ENCODE measurements at places on chromosomes 13 and 19. TPM values are rescaled to one million over a fixed set of nuclear protein-coding genes. Genes with fewer than 3 reads are reported as not detected.

GRCh38 chr19:48152551-48152950 lies 17.6 kb downstream of the LIG1 start:
- DNase-seq, result no peak

DNA sequence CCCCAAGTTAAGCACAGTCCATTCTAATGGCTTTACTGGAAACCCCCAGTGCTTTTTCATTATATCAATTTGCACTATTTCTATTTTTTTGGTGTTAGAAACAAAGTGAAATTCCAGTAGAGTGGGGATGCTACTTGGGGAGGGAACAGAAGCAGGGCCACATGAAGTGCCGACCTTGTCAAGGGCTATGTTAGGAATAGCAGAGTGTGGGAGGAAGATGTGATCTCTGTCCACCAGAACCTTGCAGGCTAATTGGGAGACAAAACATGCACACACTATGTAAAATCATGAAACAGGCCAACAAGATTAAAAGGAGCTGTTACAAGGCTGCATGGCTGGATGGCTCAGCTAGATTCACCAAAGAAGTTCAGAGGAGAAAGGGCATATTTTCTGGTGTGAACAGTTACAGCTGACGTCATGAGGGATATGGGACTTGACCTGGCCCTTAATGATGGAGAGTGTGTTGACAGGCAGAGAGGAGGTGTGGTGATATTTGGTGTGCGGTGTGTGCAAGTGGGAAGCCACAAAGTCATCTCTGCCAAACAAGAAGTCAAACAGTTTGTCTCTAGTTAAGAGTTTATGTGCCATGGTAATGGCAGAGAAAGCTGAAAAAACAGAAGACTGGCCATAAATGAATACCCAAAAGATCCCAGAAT lies 318.4 kb upstream of the MAB21L1 start:
- no peak for DNase-seq

DNA sequence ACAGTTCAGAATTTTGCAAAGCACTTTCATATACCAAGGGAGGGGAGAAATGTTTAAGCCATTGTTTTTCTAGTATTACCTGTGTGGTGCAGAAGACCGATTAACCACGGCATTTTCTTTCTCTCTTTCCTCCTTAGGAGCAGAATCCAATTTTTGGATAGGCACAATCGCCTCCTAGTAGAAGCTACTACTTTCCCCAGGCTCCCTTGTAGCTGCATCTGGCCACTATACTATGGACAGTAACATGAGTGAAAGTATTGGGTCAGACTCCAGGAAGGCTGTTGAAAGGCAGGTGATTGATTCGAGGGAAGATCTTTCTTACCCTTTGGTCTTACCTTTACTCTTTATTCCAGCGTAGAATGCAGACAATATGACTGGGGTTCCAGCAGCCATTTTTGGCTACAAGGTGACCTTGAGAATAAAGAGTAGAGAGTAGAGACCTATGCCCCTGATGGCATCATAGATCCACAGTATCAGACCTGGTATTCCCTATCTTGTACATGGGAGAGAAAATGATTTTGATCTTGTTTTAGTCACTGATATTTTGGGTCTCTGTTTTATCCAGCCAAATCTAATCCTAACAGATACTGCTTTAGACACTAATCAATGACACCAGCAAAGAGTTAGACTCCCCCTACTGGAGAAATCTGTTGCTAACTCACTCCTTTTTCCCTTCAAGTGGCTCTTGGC lies 77.0 kb downstream of the LRRC63 start:
- peak; percentile 53 for DNase-seq

DNA sequence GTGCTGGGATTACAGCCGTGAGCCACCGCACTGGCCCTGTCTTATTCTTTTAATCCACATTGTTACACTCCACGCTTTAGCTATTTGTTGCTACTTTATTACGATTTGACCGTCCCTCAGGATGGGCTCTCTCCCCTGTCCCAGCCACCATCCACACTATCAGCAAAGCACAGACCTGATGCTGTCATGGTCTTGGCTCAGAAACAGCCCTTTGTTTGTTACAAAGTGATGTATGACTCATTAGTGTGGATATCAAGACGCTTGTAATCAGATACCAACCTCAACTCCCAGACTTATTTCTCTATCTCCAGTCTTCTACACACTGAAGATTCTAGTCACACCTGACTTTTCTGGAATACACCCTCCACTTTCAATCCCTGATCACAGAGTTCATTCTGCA lies 84.6 kb upstream of the FREM2 start:
- peak; percentile 45 for DNase-seq

Gene KCNJ14
- total RNA-seq, result 0.49 TPM

Measured in foreskin keratinocyte (primary cell).